ENCODE measurements at places on chromosomes 7 and 10.

- DNase-seq: no peak
Measured at GRCh38 chr10:5284311-5285057, 80.3 kb upstream of the UCN3 start.

- DNase-seq: no peak
Measured at GRCh38 chr7:148620749-148621359, 30.3 kb downstream of the C7orf33 start.

- no peak for DNase-seq
Measured at GRCh38 chr10:63099734-63100133, 33.4 kb upstream of the NRBF2 start.

DNA sequence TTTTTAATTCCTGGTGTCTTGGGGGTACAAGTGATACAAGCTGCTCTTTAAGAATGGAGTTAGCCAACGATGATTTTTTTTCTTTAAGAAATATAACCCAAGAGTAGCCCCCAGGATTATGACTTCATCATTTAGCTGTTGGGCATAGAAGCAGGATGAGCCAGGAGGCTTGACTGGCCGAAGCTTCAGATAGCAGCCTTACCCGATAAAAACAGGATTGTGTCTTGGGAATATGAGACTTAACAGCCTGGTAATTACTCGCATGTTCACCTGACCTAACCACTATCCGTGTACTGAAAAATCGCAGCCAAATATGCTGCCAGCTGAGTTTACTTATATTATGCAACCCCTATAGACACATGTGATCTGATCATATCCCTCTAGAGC, 346.0 kb upstream of the BMPER start:
- no peak for DNase-seq

All from NCI-H187 (cell line).